T47D (cell line): ENCODE measurements at places on chromosomes 12 and 14.
A peak's percentile ranks its signal among the peaks of the same experiment; 100 is the strongest.

GRCh38 chr12:3341594-3341993 lies 149.4 kb upstream of the PRMT8 start:
- DNase-seq, result no peak

DNA sequence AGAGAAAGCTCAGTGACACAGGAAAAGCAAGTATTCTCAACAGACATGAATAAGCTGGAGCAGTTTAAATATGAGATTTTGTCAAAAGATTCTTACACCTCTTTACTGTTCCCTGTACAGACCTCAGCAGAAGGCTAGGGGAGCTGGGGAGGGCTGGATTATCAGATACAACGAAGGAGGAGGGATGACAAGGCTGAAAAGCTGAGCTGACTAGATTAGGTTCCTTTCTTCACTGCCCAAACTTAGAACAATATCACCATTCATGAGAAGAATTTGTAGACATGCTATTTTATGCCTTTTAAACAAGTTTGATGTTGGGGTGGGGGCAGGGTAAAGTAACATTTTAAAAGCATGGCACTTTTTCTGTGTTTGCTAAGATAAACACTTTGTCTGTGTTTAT lies 611.1 kb downstream of the AACS start:
- DNase-seq, result no peak

DNA sequence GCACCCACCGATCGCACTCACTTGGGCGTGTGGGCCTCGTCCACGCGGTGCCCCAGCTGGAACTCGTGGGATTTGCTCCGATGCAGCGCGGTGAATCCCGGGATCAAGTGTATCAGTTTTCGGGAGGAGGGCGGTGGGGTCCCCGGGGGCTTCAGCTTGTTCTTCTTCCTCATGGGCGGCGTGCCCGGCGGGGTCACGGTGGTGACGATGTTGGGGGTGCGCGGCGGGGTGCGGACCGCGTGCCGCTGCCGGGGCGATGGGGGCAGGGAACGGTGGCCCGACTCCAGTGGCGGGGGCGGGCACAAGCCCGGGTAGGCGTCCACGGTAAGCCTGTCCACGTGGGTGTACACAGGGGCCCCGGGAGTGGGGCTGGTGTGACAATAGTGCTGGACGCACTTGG lies 207.8 kb downstream of the KSR2 start:
- no peak for DNase-seq

- DNase-seq, result no peak
Observed at GRCh38 chr14:36394593-36394992, 74.2 kb upstream of the MBIP start.

DNA sequence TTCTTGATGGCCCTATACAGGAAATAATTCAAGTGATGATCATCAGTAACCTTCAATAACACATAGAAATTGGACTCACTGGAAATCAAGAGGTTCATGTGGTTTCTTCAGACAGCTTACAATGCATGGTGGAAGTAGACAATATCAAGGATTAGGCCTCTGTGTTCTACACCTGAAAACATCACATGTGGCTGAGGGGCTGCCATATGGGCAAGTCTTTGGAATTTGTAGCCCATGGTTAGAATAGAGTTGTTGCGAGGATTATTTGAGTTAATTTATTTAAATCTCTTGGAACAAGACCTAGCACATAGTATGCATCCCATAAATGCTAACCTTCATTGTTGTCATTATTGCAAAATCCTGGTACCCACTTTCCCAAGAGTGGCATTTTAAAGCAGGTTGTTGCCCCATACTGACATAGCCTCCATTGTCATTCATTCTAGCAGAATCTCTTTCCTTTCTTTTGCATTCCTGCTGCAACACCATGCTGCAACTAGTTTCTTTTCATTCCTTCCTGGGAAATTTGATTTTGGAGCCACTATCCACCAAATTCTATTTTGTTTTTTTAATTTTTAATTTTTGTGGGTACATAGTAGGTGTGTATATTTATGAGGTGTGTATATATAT lies 352.7 kb upstream of the NAV3 start:
- no peak for DNase-seq

- no peak for DNase-seq
Observed at GRCh38 chr14:39043352-39043943, 59.6 kb downstream of the SEC23A start.

- peak; percentile 19 for DNase-seq
Observed at GRCh38 chr12:67107751-67108269, 161.3 kb upstream of the CAND1 start.

GRCh38 chr12:121159467-121160307 lies 27.0 kb downstream of the P2RX7 start:
- DNase-seq, result no peak

DNA sequence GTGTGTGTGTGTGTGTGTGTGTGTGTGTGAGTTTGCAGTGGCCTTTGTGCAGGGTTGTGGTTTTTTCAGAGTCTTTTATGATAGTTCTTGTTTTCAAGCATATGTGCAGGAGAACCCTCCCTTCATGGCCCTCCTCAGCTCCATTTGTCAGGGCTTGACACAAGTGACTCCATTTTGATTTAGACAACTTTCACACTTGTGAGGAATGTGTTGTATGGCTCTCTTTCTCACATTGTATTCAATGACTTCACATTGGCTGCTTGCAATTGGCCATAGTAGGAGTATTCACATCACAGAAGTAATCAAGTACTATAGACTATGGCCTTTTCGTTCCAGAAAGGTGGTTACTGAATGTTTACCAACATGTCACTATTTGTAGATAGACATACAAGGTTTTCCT lies 133.1 kb downstream of the SLC38A1 start:
- no peak for DNase-seq

DNA sequence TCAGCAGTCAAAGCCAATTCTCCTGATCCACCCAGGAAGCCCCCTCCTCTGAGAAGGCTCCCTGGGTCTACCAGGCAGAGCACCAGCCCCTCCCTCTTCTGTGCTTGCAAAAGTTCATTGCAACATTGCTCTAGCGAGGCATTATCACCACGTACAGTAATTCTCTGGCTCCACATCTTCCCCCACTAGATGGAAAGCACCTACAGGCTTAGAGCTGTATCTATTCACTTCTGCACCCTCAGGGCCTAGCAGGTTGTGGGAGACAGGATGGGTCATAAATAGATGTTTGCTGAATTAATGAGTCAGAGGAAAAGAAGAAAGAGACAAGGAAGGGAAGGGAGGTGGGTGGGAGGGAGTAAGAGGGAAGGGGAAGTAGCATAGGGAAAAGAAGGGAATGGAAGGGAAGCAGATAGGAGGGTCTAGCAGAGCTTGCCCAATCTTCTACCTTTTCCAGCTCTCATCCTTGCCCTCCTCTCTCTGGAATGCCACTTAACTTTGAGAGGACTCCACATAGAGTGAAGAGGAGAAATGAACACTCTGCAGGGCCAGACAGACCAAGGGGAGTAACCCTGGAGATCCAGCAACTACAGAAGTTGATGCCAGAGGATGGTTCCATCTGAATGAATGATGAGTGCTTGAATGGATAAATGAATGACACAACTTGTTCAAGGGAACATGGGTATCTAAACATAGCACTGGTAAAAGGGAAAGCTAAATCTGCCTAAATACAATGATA lies 42.0 kb upstream of the NT5DC3 start:
- DNase-seq, result no peak

- no peak for DNase-seq
Observed at GRCh38 chr14:65304963-65305362, 107.6 kb upstream of the FUT8 start.

DNA sequence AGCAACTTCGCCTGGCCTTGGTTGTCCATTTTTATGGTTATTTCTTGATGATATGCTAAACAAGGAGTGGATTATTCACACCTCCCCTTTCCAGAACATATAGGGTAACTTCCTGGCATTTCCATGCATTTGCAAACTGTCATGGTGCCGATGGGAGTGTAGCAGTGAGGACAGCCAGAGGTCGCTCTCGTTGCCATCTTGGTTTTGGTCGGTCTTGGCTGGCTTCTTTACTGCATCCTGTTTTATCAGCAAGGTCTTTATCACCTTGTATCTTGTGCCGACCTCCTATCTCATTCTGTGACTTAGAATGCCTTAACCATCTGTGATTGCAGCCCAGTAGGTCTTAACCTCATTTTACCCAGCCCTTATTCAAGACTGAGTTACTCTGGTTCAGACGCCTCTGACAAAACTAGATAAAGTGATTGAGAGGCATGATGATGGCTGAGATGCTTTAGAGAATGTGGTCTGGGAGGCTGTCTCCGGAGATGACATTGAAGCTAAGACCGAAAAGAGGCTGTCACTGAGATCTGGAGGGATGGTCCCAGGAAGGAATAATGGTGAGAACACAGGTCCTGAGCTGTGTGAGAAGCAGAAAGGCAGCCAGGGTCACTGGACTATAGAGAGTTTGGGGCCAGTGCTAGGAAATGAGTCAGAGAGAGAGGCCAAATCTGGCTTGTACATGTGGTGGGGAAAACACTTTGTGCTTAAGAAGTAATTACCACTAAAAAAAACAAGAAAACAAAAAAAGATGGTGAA lies 2.9 kb downstream of the GLT1D1 start:
- no peak for DNase-seq

- DNase-seq, result peak; percentile 26
Observed at GRCh38 chr12:115385141-115385540, 701.2 kb upstream of the TBX3 start.

GRCh38 chr14:38404616-38405015 lies 148.7 kb upstream of the CLEC14A start:
- no peak for DNase-seq

DNA sequence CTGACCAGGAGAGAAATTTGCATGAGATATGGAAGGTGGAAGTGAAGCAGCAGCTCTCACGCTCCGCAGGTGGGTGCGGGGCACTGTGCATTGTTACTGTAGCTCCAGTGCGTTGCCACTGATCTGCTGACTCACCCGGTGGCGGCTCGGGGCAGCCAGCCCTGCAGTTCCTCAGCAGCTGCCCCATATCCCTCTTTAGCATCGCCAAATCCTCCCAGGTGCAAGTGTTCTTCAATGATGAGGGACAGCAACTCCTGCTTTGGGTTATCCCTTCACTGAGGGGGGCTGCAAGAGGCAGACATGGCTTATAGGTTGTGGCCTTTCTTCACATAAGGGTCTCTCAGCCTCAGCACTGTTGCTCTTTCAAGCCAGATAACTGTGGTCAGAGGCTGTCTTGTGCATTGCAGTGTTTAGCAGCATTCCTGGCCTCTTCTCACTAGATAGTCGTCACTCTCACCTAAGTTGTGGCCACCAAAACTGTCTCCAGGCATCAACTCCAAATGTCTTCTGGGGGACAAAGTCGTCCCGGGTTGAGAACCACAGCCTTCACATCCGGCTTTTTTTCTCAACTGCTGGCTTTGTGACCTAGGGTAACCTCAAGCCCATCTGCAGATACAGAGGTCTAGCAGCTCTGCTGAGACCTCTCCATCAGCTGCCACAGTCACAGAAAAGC lies 180.8 kb downstream of the EFCAB11 start:
- DNase-seq, result peak; percentile 10

DNA sequence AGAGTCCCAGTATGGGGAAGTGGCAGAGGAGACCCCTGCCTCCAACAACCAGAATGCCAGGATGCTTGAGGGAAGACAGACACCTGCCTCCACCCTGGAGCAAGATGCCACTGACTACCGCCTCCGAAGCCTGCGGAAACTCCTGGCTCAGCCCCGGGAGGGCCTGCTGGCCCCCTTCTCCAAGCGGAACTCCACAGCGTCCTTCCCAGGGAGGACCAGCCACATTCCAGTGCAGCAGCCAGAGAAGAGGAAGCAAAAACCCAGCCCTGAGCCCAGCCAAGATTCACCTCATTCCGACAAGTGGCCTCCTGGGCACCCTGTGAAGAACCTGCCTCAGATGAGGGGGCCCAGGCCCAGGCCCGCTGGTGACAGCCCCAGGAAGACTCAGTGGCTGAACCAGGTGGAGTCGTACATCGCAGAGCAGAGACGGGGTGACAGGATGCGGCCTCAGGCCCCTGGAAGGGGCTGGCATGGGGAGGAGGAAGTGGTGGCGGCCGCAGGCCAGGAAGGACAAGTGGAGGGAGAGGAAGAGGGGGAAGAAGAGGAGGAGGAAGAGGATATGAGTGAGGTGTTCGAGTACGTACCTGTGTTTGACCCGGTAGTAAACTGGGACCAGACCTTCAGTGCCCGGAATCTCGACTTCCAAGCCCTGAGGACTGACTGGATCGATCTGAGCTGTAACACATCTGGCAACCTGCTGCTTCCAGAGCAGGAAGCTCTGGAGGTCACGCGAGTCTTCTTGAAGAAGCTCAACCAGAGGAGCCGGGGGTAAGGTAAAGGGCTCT lies 93.7 kb downstream of the B4GALNT3 start:
- no peak for DNase-seq

DNA sequence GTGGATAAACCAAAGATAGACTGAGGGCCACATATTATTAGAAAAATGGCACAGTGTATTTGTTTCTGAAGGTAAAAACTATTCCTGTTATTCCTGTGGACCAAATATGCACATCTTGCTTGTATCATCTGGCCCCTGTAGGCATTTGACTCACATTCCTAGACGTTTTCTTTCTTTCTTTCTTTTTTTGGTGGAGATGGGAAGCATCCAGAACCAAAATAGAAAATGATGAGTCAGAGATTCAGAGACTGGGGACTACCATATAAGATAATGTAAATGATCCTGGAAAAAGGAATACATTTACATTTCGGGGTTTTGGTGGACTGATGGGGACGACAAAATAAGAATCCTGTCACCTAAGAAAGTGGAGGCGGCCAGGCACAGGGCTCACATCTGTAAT lies 24.2 kb downstream of the TRIM9 start:
- DNase-seq, result no peak

DNA sequence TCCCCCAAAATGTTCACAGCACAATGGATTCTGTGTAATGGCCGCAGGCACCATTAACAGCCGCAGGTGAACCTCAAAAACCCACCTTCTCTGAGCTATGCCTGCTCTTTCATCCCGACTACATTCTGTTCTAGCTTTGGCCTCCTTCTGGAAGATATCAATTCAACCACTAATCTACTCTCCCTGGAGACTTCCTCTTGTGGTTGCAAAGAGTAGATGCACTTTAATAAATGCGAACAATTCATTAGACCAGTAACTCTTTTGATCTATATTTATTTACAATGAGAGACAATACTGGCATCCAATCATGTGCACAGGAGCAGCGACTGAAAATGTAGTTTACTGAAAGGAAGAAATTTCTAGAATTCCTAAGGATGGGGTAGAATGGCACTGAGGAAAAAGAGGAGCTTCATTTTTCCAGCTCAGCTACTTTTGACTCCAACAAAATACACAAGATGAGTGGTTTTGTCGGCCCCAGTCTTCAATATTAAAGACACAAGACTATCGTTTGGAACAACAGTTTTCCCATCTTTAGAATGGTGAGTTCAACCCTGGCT lies 5.3 kb downstream of the GRIN2B start:
- DNase-seq, result no peak

DNA sequence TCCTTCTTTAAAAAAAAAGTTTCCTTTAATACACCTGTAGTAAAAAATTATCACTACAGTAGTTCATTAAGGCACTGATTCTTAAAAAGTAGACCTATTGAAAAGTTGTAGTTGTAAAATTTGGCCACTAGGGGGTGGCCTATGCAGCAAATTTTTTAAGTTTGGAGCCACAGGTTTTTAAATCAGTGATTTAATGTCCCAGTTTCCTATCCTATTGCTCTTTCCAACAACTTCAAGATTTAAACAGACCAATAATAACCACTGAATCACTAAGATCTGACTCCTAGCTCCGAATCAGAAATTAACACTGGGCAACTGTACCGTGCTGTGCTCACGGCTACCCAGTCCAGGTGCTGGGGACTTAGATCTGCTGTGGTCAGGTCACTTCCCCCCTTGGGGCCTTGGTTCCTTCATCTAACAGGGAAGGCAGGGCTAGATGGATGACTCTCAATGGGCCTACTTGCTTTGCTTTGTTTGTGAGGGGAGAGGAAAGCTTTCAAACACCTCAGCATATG lies 279.3 kb downstream of the MED13L start:
- DNase-seq, result no peak

GRCh38 chr14:82060219-82060618 lies 526.6 kb upstream of the SEL1L start:
- no peak for DNase-seq
